ENCODE measurements at places on chromosomes 1 and 21. TPM values are rescaled to one million over a fixed set of nuclear protein-coding genes. Genes with fewer than 3 reads are reported as not detected.

LDLRAD1 gene
- not detected for total RNA-seq

TEX38 gene
- total RNA-seq = not detected

CLCA1 gene
- not detected for total RNA-seq

SPRR1B gene
- total RNA-seq = not detected

GJB4 gene
- total RNA-seq = not detected

DISP3 gene
- 179 TPM for total RNA-seq

TMEM54 gene
- total RNA-seq = 9.9 TPM

C1QA gene
- total RNA-seq = not detected

DNA sequence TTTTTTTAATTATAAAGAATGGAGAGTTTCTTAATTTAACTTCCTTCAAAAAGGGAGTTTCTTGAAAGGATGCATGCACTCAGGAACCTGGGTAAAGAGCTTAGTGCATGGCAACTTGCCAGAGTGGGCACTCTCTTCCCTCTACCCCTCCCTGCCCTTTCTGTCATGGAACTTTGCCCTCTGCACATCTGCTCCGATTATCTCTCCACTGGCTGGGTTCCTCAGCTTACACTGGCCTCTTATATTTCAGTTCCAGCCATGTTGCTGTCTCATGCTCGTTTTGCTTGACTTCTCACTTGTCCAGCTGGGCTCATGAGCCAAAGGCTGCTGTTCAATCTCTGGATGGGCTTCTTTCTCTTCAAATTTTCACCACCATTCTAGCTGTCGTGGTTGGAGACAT lies 87.0 kb downstream of the NCAM2 start:
- no peak for DNase-seq

GRCh38 chr1:159556931-159557369 lies 21.1 kb upstream of the OR10J5 start:
- no peak for DNase-seq

DNA sequence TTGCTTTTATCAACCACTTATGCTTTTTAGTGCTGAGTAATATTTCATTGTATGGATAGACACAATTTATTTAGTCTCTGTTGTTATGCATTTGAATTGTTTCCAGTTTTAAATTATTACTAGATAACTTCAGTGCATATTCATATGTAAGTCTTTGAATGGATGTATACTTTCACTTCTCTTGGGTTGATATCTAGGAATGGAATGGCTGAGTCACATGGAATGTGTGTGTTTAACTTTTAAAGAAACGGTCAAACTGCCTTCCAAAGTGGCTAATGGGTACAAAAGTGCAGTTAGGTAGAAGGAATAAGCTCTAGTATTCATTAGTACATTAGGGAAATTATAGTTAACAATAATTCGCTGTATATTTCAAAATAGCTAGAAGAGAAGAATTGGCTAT lies 82.4 kb downstream of the NPHS2 start:
- DNase-seq = no peak

DNA sequence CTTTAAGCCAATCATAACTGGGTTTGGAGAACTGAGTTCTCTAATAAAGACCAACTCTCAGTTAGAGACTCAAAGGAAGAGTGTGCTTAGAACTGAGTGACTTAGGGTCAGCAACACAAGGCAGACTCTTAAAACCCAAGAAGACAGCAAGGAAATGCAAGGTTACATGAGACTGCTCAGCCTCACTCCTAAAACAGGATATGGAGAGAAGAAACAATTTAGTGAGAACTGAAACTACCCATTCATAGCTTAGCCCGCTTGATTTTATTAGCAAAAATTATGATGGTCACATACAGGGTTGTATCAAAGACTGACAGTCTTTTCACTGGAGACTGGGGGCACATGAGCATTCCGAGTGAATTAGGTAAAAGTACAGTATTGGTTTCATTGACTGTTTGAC lies 78.9 kb upstream of the DMRTA2 start:
- no peak for DNase-seq

DNA sequence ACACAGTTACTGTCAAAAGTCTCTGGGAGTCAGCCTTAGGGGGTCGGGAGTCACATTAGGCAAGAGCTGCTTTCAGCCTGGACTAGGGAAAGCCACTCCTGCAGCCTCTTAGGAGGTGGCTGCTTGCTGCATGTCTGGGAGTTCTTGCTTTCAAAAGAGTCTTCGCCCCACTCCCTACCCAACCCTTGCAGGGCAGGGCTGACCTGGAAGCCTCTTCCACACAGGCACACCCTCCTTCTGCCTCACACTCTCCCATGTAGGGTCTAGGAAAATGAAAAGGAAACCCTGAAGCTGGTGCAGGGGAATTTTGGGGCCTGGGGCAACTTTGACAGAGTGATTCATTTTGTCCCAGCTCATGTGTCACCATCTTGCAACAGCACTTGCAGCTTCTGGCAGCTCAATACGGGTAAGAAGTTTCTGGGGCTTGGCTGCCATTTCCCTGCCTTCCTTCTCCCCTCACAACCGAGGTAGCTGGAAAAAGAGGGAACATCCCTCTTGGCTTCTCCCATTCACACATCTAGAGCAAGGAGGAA lies 37.3 kb downstream of the KCND3 start:
- DNase-seq = no peak

DNA sequence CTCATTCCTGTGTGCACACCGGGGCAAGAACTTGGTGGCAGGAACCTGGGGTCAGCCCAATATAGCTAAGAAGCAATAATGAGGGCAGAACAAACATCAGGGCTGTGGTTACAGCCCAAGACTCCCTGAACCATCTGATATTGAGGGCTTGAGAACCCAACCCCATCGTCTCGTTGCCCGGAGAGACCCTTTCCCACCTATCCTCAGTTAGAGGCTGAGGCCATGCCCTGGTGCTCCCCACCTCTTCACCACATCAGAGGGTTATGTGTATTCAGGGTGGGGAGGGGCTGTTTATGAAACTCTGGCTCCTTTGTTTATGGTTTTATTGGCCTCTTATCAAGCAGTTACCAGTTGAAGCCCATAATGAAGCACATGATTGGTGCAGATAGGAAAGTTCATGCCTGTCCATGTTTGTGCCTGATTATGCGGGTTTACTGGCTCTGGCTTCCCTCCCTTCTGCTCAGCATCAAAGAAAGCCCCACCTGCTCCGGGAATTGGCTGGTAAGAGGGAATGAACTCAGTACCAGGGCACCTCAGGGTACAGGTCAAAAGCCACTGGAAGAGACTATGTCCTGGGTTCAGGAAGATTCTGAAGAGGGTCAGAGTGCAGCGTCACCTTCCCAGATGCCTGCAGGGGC lies 14.5 kb downstream of the NUAK2 start:
- no peak for DNase-seq

- DNase-seq = no peak
Observed at GRCh38 chr21:43916691-43917514, 51.9 kb downstream of the AGPAT3 start.

DNA sequence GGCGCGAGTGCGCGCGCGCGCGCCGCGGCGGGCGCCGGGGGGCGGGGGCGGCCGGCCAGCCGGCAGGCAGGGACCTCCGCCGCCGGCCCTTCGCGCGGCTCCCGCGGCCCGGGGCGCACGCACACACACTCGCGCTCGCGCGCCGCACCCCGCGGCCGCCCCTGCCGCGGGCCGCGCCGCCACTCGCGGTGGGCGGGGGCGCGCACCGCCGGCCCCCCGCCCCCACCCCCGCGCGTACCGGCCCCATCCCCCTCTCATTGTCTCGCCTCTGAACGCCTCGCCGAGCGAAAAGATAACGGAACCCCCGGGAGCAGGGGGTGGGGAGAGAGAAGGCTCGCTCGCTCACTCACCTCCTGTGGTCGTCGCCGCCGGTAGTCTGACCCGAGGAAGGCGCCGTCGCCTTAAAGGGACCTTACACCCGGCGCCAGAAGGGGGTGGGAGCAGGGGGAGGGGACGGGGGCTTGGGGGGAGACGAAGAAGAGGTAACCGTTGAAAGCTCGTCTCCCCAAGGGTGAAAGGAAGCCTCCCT lies 428 bp downstream of the POGZ start:
- DNase-seq = peak; percentile 77

DNA sequence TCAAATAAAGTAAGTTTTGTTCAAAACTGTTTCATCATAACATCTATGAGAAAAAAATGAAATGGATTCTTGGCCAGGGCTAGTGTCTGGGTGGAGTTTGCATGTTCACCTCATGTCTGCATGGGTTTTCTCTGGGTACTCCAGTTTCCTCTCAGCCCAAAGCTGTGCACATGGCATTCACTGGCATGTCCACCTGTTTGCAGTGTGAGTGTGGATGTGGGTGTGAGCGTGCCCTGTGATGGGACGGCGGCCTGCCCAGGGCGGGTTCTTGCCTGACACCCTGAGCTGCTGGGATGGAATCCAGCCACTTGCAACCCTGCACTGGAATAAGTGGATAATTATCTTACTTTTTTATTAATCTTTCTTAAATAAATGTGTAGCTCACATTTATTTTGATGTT lies 185.5 kb downstream of the RYR2 start:
- no peak for DNase-seq

DNA sequence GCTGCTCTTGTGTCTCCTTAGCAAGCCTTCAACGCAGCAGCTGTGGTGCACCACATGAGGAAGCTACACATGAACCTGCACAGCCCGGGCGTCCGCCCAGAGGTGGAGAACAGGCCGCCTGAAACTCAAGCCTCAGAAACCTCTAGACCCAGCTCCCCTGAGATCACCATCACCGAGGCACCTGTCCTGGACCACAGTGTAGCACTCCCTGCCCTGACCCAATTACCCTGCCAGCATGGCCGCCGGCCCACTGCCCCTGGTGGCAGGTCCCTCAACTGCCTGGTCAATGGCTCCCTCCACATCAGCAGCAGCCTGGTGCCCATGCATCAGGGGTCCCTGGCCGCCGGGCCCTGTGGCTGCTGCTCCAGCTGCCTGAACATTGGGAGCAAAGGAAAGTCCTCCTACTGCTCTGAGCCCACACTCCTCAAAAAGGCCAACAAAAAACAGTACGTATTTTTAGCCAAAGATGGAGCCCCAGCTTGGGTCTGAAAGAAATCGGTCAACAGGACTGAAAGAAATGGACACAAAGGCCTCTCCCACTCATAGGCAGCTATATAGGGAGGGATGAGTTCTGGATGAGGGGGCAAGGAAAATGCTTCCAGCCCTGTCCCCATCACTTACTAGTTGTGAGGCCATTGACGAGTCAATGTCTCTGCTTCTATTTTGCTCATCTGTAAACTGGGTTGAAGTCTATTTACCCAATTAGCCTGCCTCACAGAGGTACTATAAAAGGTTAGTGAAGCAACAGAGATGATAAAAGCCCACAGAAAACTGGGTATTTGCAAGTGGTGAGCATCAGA lies 28.5 kb downstream of the CAMK1G start:
- DNase-seq = no peak

DNA sequence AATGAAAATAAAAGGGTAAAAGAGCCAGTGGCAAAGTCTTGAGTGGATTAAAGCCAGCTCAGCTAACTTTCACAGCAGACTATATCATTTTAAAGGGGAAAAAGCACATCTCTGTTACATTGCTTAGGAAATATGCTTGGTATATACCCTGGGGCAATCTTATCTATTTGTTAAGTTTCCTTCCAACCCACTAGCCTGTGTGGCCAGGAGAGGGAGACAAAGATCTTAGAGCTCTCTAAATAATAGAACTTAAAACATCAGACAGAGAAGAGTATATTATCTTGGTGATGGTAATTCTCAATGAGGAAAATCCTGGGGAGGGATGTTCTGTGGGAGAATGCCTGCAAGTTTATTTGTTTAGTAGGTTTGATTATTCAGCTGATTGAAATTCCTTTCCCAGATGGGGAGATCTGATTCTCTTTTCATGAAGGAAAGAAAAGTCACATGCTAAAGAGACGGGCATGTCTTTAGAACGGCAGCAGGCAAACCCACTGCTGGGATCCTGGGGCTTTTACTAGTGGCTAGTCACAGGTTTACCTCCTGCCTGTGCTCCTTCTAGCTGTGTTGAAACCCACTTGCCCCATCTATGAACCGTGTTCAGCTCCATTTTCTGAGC lies 3.6 kb downstream of the KCNE2 start:
- peak; percentile 35 for DNase-seq

- DNase-seq = no peak
Observed at GRCh38 chr1:32709075-32709474, 6.5 kb upstream of the SYNC start.

GRCh38 chr1:30888391-30888790 lies 20.2 kb downstream of the SDC3 start:
- DNase-seq = peak; percentile 42

DNA sequence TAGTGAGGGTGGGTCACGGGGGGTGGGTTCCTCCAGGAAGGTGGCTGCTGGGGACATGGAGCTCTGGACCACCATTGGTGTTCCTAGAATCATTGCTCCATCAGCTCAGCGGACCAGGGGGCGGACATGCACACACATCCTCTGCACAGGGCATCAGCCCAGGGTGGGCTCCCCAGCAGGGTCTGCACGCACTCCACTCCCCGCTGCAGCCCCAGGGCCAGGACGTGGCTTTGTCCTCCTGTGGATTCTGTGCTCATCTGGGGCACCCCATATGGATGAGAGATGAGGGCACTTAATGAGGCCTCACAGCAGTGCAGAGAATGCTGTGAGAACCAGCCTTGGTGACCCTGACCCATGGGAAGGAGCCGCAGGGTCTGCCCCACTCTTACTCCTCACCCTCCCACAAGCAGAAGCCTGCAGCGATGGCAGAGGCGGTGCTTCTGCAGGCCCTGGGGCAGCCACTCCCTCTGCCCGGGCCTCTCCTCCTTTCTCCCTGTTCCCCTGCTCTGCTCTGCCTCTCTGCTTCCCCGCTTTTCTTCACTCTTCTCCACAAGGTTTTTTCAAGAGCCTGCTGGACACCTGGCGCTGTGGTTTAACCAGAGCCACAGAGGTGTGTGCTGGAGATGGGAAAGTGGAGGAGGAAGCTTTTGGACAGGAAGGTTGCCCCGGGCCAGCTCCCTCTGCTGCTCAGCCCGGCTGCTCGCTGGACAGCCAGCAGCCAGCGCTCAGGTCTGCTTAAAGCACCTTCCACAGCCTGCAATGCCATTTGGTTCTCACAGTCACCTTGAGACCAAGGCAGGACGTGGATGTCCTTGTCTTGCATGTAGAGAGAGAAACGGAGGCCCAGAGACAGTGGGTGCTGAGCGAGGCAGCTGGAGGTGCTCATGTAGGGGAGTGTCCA lies 26.3 kb upstream of the PCBP3 start:
- no peak for DNase-seq

- no peak for DNase-seq
Observed at GRCh38 chr1:72375226-72375625, 92.9 kb upstream of the NEGR1 start.

DNA sequence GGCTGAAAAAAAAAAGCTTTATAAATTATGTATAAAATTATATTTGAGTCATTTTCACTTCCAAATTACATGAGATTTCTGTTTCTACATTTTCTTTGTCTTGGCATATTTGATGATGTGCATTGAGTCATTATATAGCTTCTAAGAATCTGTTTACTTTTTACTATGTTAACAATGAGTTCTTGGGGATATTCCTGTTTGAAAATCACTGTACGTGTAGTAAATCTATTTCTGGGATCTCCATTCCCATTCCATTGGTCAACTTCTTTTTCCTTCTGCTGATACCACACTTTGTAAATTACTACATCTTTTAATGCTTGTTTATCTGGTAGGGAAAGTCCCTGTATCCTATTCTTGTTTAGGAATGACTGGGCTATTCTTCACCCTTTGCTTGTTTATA lies 43.6 kb downstream of the TNFRSF9 start:
- no peak for DNase-seq

DNA sequence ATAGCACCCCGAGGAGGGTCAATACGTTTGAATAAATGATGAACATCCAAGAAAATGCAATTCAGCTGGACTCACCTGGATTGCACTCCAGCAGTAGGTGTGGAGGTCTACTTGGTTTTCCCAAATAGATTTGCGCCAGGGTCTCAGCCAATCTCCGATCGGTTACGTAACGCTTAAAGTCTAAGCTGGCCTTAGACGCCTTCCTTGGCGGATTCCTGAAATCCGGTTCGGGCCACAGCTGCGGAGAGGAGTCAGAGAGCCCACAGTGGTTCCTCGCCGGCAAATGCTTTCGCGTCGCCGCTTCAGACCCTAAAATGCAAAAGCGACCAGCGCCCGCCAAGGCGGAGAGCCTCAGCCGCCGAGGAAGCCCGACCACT lies 322 bp downstream of the TFB2M start:
- no peak for DNase-seq

All from glutamatergic neuron (in vitro differentiated cells).